ENCODE measurements at places on chromosomes 12 and 14.
A peak's percentile ranks its signal among the peaks of the same experiment; 100 is the strongest.

DNA sequence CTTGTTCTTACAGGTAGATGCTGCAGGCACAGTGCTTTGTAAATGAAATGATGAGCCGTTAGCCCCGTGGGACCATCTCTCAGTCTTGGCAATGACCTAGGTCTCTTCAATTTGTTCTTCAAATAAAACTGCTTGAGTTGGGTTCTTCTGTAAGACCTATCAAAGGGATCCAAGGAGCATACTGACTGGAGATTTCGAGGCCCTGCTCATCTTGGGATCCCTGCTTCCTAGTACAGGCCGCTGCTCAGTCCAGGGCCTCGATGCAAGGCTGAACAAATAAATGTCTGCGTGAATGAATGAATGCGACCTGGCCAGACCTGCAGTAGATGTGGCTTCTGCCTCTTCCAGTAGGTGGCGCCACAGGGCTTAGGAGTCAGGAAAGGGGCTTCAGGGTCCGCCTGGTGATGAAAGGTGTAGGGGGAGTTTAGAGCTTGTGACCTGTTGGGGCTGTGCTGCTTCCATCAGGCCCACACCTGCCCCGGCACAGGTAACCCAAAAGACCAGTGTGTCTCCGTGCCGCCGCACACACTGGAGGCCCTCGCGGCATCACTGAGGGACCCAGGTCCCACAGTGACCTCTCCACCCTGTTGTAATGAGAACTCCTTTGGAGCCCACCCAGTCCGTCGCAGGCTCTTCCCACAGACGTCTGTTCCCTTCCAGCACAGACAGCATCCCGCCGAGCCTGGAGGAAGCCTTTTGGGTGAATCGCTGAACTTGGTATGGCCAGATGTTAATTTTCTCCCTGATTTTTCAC is 4.4 kb downstream of the CACNA1C start:
- DNase-seq: peak; percentile 4

GRCh38 chr14:92610849-92611271 is 97.3 kb downstream of the RIN3 start:
- no peak for DNase-seq

GRCh38 chr14:100767788-100768536 is 41.3 kb downstream of the DLK1 start:
- no peak for DNase-seq

DNA sequence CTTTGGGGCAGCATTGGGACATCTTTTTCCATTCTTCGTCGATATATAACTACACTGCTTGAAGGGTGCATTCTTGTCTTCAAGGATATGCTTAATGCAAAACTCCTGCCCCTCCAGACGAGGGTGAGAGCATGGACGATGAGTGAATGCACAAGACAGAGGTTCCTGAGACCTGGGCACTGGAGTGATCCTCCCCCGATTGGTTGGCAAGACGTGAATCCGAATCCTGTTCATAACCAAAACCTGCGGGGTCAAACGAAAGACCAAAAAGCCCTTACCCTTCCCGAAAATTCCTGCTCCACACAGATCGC is 684 bp downstream of the KANSL2 start:
- no peak for DNase-seq

DNA sequence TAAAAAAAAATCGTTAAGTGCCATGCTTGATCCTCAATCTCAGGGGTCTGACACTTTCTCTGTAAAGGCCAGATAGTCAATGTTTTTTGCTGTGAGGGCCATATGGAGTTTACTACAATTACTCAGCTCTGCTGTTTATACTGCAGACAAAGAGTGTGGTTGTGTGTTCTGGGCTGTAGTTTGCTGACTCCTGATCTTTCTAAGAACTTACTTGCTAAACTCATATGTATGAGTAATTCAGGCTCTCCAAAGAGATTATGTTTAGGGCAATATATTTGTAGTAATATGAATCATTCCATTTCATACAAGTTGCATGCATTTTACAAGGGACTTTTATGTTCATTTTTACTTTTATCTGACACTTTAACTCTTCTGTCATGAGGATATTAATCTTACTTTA is 188.2 kb downstream of the TMTC2 start:
- DNase-seq: no peak

Data from bone marrow (tissue), 2 donors.